Sciatic nerve (tissue), 2 donors: ENCODE measurements at places on chromosomes 12 and 14.
A peak's percentile ranks its signal among the peaks of the same experiment; 100 is the strongest.

DNA sequence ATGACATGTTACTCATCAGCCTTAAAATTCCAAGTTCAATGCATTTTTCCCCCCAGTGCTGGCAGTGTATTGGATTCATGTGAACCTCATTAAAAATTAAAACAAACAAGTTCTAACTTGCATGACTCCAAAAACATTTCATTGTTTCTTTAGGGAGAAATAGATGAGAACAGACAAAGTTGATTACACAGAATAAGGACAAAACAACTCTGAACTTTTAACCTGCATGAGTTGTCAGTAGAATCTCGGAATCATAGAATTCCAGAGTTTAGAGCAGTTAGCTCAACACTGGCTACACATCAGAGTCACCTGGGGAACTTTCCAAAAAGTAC, 127.5 kb downstream of the TMX1 start:
- DNase-seq: no peak

DNA sequence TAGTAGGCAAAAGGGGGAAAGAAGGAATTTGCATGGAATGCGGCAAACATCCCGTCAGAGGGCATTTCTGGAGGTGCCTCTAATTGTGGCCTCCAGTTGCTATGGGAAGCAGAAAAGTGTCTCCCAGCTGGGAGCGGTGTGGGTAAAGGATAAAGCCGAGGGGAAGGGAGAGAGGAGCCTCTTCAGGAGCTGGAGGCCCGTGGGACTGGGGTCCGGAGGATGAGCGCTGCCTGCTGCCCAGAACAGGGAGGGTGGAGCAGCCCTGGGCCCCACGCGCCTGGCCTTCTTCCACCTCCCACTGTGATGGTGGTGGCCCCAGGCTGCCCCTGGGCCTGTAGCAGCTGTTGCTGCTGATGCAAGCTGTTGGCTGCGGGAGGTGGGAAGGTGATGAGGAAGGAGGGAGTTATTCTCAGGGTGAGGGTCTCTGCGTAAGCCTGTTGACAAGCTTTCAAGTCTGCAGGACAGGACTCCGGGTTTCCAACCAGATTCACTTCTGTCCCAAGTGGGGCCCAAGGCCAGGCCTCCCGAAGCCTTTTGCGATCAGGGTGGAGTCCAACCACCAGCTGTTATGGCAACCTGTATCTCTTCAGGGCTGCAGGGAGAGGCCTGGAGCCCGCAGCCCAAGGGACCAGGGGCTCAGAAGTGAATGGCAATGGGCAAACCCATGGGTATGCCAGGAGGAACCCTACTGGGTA, 19.1 kb upstream of the PGF start:
- DNase-seq: peak; percentile 63

DNA sequence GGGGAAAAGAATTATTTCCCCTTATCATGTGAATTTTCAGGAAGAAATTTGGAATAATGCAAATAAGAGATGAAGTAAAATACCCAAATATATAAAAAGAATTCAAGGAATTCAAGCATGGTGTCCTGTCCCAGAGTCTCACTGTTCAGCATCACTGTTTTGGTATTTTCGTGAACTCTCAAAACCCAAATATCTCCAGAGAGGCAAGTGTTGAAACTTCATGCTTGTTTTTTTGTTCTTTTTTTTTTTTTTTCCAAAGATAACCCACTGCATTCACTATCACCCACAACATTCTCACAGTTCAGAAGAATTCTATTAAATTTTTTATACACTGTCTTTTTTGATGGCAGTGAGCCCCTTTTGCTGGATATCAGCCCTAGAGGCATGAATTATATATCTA, 354.9 kb downstream of the DIO2 start:
- no peak for DNase-seq

DNA sequence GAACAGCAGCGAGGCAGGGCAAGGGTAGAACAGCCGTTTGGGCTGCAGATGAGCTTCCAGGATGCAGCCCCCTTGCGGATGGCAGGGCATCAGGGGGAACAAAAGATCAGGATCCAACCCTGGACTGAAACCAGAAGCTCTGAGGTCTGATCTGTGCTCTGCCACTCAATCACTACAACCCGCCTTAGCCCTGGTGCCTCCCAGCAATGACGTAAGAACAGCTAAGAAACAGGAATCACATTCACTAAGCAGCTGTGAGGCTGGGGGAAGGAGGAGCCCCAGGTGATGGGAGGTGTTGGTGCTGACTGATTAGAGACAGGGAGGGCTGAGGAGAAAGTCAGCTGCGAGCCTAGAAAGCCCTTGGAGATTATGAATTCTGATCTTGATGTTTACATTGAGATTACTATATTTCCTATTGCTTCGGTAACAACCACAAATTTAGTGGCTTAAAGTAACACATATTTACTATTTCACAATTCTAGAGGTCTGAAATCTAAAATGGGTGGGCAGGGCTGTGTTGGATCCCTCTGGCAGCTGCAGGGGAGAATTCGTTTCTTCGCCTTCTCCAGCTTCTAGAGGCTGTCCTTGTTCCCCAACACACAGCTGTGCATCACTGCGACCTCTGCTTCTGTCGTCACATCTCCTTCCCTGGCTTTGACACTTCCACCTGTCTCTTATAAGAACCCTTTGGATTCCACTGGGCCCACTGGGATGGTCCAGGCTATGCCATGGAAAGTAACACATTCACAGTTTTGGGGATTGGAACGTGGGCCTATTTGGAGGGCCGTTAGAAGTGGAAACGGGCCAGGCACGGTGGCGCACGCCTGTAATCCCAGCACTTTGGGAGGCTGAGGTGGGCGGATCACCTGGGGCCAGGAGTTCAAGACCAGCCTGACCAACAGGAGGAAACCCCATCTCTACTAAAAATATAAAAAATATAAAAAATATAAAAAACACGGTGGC, 6.1 kb upstream of the CD9 start:
- no peak for DNase-seq

DNA sequence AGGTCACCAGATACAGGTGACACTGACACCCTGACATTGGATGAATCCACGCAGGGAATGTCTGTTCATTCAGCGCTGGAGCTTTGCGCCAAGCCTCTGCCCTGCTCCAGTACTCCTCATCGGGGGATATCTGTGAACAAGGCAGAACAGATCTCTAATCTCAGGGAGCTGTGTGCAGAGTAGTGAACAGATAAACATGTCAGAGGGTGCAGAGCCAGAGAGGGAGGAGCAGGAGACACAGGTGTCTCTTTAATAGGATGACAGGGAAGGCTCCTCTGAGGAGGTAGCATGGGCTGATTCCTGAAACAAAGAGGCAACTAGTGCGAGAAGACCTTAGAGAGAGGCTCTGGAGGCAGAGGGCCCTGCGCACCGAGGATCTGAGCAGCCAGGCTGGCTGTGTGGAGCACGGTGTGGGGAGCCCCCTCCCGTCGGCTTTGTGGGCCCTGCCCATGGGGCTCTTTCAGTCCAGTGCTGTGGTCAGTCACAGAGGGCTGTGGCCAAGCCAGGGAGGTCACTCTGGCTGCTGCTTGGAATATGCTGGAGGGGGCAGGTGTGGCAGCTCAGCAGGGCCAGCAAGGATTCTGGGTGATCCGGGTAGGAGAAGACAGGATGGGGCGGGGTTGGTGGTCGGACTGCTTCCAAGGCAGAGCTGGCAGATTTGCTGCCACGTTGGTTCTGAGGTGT, 55.6 kb downstream of the TECPR2 start:
- no peak for DNase-seq
